CD4-positive, alpha-beta T cell treated with Interferon gamma for 1 hour (primary cell): ENCODE measurements at places on chromosomes 2 and 18.

DNA sequence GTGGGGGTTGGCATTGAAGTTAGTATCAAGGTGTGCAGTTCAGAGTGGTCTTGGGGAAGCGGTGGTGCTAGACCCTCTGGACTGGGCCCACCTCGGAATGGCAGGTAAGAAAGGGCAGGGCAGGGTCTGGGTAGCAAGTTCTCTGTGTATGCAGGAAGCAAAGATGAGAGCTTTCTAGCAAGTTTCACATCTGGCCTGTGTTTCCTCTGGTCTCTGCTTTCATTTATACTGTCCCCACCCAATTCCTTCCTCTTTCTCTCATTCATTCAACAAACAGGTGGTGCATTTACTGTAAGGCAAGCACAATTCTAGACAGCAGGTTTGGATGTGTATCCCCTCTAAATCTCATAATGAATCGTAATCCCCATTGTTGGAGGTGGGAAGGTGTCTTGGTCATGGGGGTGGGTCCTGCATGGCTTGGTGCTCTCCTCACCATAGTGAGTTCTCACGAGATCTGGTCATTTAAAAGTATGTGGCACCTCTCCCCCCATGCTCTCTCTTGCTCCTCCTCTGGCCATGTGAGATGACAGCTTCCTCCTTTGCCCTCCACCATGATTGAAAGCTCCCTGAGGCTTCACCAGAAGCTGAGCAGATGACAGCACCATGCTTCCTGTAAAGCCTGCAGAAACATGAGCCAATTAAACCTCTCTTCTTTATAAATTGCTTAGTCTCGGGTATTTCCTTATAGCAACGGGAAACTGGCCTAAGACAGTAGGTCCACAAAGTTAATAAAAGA lies 51.8 kb downstream of the PKDCC start:
- no peak for DNase-seq

GRCh38 chr18:33729556-33729955 lies 151.5 kb downstream of the ASXL3 start:
- no peak for DNase-seq

GRCh38 chr2:136024616-136025015 lies 39.2 kb upstream of the DARS1 start:
- no peak for DNase-seq

- no peak for DNase-seq
Observed at GRCh38 chr2:6008726-6009125, 316.5 kb downstream of the SOX11 start.

DNA sequence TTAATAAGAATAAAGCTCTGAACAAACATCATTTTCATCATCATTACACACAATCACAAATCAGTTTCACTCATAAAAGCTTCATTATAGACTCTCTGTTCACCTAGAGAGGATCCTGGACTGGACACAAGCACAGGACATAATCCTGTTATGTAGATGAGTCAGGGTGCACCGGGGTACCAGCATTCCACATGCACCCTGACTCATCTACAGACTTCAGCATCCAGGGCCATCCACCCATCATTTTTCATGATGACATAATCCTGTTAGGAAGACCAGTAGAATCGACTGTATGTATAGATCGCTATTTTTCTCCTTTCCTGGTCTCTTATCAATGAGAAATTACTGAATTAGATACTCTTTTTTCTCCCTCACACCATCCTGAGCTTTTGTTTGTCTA lies 73.7 kb upstream of the PIK3C3 start:
- no peak for DNase-seq

DNA sequence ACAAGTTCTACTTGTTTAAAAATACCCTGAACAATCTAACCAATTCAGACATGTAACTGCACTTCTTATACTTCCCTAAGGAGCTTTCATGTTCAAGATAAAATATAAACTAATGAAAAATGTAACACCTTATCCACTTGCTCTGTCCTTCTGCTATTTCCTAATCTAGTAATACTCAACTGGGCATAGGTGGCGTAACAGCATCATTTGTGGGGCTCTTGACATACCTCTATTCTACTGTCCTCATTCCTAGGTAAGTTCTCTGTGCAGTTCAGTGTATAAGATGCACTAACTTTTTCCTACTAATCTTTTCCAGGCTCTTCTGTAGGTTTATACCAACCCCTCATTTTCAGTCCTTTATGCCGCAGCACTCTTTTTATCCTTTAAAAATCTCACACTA lies 36.7 kb downstream of the PRKD3 start:
- DNase-seq, result no peak

DNA sequence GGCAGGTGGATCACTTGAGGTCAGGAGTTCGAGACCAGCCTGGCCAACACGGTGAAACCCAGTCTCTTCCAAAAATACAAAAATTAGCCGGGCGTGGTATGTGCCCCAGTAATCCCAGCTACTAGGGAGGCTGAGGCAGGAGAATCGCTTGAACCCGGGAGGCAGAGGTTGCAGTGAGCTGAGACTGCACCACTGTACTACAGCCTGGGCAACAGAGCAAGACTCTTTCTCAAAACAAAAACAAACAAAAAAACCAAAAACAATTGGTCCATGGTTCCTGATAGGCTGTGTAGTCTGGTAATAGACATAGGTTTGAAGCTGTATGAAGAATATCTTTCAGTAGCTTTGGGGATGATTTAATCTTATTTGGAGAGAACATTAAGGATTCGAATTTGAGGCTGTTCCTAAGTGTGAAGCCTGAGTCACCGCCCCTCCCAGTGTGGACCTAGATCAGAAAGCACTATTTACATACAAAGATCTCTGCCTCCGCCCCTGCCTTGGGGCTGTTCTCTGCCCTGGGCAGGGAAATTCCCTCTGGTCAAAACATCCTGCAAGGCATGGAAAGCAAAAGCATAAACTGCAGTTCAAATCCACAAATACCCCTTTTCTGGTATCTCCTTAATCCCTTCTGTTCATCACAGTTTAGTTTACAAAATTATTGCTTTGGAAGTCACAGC lies 52.8 kb upstream of the PMAIP1 start:
- DNase-seq, result peak; percentile 10
